ENCODE measurements at places on chromosomes 16 and 17.
A peak's percentile ranks its signal among the peaks of the same experiment; 100 is the strongest.

- DNase-seq, result no peak
These were observed 2.8 kb upstream of the FUS start for GRCh38 chr16:31177136-31177535.

DNA sequence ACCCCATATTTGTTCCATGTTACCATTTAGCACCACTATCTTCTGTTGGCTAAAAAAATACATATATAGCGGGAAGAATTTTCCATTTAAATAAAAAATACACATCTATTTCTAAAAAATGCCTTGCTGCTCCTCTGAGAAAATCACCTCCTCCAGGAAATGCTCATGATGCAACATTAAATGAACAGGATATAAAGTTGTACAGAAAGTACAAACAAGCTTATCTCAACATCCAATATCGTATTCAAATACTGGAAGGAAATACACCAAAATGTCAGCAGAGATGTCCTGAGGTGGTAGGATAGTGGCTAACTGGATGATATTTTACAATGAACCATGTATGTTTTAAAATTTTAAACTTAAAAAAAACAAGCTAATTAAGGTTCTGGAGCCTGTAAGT lies 21.3 kb downstream of the GNA13 start:
- no peak for DNase-seq

GRCh38 chr17:66422186-66422585 lies 119.8 kb downstream of the PRKCA start:
- no peak for DNase-seq

GRCh38 chr17:40309031-40309948 lies at the start of gene RARA:
RARA (plus strand) TSS chr17:40309180; CDS start chr17:40331219, 22,039 bp downstream.
- DNase-seq, result no peak

GRCh38 chr16:64907844-64908243 lies 214.0 kb downstream of the CDH11 start:
- no peak for DNase-seq

DNA sequence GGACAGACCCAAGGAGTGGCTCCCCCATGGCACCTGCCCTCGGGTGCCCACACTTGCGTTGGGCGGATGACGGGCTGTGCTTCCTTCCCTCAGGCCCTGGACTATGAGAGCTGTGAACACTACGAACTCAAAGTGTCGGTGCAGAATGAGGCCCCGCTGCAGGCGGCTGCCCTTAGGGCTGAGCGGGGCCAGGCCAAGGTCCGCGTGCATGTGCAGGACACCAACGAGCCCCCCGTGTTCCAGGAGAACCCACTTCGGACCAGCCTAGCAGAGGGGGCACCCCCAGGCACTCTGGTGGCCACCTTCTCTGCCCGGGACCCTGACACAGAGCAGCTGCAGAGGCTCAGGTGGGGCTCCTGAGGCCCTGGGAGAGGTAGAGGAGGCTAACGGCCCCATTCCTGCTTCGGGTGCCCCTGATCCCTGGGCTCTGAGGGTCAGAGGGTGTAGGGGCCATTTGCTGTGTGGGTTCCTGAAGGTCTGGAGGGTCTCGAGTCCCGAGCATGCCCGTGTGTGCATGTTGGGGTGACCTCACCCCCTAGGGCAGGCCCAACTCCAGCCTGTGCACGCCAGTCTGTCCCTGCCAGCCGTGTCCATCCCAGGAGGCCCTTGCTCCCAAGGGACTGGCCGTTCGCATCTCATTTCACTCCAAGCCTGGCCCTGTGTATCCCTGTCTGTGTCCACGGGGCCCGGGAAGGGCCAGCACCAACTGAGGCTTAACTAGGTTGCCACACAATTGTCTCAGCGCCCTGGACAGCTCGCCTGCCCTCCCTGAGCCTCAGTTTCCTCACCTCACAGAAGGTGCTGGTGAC lies 10.0 kb downstream of the SLC22A31 start:
- DNase-seq, result no peak

DNA sequence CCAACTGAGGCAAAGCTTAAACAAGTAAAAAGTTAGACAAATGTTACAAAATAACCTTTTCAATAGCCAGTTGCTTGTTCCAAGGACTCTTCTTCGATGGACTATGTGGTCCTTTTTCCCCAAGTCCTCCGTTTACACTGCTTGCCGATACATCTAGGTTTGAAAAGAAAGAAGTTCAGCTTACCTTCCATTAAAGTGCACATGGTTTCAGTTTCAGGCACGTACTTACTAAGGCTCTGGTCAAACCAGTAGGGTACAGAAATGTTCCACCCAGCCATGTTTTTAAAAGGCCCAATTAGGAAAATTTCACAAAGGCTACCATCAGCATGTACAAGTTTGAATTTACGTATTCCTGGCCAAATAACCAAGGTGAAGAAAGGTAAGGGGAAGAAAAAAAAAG lies 2.1 kb downstream of the SRSF2 start:
- DNase-seq, result no peak

DNA sequence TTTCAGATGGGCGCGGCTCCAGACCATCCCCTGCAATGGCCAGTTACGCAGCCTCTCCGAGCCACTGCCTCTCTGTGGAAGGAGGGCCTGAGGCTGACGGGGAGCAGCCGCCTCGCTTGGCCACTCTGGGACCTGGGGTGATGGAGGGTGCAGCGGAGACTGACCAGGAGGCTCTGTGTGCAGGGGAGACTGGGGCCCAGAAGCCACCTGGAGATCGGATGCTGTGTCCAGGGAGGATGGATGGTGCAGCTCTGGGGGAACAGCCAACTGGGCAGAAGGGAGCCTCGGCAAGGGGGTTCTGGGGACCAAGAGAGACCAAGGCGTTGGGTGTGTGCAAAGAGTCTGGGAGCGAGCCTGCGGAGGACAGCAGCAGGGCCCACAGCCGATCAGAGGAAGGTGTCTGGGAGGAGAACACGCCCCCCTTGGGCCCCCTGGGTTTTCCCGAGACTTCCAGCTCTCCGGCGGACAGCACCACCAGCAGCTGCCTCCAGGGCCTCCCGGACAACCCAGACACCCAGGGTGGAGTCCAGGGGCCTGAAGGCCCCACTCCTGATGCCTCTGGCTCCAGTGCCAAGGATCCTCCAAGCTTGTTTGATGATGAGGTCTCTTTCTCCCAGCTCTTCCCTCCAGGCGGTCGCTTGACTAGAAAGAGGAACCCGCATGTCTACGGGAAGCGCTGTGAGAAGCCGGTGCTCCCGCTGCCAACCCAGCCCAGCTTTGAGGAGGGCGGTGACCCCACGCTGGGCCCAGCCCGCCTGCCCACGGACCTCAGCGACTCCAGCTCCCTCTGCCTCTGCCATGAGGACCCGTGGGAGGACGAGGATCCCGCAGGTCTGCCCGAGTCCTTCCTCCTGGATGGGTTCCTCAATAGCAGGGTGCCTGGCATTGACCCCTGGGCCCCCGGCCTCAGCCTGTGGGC lies 17.4 kb upstream of the ZFPM1 start:
- DNase-seq, result no peak

- DNase-seq, result no peak
These were observed 28.4 kb upstream of the HLF start for GRCh38 chr17:55236316-55236715.

DNA sequence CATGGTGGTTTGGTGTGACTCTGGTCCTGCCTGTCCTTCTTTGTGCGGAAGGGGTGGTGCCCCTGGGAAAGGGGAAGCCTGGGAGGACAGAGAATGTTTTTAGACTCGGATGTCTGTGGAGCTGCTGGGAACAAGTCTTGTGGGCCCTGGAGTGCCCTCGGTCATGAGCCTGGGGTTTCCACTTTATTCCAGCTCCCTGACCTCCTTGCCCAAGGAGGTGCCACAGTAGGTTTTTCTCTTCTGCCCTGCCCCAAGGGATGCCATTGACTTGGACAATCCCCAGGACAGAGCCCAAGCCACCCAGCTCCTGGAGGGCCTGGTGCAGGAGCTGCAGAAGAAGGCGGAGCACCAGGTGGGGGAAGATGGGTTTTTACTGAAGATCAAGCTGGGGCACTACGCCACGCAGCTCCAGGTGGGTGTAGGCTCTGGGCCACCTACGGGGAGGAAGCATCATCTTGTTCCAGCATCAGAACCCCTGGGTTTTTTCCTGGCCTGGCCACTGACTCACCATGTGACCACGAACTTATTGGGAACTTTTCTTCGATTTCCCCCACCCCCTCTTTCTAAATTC lies 1.4 kb downstream of the STAT5A start:
- no peak for DNase-seq

- no peak for DNase-seq
These were observed 28.9 kb upstream of the CMIP start for GRCh38 chr16:81415751-81416150.

GRCh38 chr16:3997231-3997841 lies 116.8 kb upstream of the CREBBP start:
- no peak for DNase-seq

GRCh38 chr17:79221597-79221996 lies 147.0 kb downstream of the ENGASE start:
- no peak for DNase-seq

- DNase-seq, result no peak
These were observed 10.3 kb upstream of the MSL1 start for GRCh38 chr17:40111221-40112128.

DNA sequence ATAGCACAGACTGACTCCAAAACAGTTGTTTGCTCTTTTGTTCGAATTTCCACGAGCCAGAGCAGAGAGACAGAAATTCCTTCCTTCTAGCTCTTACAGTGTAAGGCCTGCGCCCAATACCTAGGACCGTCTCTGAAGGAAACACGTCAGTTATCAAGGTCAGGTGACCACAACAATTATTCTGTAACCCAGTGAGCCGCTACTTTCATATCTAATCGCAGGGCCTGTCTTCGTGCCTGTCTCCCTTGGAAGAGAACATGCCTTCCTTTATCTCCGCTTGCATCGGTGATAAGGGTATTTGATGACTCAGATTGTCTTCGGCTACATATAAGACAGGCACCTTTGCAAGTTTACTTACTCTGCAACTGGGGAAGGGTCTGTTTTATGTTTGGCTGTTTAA lies 288.0 kb downstream of the MAF start:
- no peak for DNase-seq

- peak; percentile 1 for DNase-seq
These were observed 166.3 kb downstream of the ANKFN1 start for GRCh38 chr17:56319531-56319930.

GRCh38 chr17:81221371-81221841 lies 1.4 kb downstream of the CEP131 start:
- DNase-seq, result no peak

- peak; percentile 36 for DNase-seq
These were observed at the start of gene CPPED1 for GRCh38 chr16:12803203-12804093. CPPED1 (minus strand) TSS chr16:12803887; CDS start chr16:12803776, 111 bp downstream.

GRCh38 chr17:12201294-12201880 lies 180.7 kb downstream of the MAP2K4 start:
- no peak for DNase-seq

DNA sequence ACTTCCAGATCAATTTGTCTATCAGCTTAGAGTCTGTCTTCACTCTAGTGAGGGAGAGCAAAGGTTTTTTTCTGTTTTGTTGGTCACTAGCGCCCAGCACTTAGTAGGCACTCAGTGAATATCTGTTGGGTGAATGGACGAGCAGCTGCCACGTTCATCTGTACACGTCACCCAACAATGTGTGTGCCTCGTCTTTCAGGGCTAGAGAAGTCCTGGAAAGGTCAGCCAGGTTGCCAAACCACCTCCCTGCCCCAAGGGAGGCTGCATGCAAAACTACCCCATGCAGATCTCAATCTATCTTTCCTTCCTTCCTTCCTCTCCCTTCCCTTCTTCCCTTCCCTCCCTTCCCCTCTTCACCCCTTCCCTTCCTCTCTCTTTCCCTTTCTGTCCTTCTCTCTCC lies 340.9 kb downstream of the SOX9 start:
- DNase-seq, result no peak

DNA sequence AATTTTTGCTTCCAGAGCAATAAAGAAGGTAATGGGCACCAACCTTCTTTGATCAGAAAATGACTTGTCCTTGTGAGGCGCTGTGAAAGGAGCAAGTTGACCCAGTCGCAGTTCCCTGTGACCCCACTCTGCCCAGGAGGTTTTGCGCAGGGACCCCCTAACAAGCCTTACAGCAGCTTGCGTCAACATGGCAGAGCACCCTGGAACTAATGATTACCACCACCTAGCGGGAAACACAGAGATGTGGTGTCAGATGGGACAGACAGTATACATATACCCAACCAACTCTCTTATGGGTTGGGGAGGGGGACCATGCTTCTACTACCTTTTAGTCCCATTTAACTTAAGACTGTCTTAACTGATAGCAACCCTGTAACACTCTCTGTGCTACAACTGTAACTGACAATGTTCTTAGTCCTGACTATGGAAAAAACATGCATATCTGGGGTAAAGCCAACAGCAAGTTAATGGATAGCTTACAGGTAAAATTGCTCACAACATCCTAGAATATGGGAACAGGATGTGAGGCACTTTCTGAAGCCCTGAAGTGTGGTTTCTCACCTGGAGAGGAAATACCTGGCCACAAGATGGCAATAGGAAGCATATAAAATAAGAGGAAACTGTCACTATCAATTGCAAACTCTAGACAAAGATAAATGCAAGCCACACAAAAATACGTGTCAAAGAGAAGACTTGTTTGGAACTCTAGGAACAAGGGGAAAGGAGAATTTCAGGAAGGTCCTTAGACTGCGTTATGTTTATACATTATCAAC lies 3.0 kb downstream of the KARS1 start:
- no peak for DNase-seq

Measured in keratinocyte (primary cell).